T-cell (primary cell): ENCODE measurements at places on chromosomes 13 and 19. TPM values are rescaled to one million over a fixed set of nuclear protein-coding genes. Genes with fewer than 3 reads are reported as not detected.

Gene ACER1
- 2.3 TPM for total RNA-seq

Gene SPACA4
- not detected for total RNA-seq

Gene PRODH2
- total RNA-seq = not detected

Gene CATSPERD
- not detected for total RNA-seq

Gene LILRA1
- not detected for total RNA-seq
